ENCODE measurements at places on chromosomes 1 and 21.

DNA sequence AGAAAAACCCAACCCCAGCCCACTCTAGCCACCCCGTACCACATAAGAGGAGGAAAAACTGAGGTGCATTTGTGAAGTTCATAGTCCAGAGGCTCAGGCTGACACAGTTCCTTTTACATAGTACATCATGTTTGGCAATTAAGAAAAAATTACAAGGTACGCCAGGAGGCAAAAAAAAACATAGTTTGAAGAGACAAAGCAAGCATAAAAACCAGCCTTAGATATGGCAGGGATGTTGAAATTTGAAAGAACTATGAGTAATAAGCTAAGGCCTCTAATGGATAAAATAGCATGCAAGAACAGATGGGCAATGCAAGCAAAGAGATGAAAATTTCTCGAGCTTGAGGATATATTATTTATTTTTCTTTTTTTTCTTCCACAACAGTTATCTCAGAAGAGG is 31.9 kb downstream of the MIXL1 start:
- DNase-seq, result no peak

GRCh38 chr1:2003541-2004131 is at the start of gene CFAP74:
Gene CFAP74 (minus strand): TSS chr1:2003786. CDS start chr1:1990956, 12,830 bp downstream.
- DNase-seq, result no peak

DNA sequence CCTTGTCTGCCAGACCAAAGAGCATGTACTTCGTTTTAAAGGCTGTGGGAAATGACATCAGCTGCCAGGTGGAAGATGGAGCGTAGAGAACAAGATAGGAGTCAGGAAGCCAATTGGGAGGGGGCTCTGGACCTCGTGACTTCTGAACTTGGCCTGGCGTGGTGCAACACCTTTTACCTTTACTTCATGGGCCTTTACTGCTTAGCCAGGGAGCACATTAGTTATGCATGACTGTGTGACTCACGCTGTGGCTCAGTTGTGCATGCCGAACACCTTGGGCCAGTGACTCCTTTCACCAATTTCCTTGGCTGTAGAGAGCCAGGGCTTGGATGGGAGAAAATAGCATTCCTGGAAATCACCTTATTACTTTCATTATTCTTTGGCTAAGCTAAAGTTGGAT is 7.2 kb downstream of the XCL1 start:
- no peak for DNase-seq

DNA sequence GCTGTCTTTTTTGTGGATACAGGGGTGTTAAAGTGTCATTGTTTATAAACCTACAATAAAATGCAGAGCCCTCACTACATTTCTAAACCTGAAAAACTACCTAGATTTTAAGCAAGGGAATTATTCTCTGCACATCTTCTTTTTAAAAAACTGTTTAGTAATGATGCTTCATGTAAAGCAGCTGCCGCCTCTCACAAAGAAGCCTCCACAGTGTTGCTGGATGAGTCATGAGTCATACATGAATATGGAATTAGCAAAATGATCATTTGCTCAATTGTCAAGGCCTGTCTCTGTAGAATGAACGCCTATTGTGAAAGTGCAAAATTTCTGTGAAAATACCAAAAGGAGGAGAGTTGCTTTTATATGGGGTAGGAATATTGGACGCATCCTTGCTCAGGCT is 259.5 kb upstream of the CHRM3 start:
- DNase-seq, result no peak

DNA sequence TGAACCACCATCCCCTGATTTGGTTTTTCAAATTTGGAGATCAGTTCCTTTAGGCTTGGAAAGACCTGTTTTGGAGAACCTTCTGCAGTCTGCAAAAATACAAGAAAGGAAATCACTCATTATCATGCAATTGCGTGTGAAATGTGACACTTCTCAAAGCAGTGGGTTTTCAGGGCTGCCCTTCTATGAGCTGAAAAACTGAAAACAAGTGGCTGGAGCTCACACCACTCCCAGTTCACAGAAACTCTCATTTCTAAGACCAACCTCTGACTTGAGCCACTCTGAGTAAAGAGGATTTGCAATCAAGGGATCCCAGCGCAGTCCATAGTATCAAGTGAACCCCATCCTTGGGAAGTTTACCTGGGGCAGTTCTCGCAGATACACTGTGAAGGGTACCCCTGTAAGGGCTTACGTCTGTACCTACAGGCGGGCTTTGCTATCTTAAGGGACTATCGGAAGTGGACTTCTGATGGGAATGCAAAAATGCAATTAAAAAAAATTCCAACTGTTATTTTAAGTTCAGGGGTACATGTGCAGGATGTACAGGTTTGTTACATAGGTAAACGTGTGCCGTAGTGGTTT is 12.8 kb downstream of the SH2D1B start:
- DNase-seq, result no peak

DNA sequence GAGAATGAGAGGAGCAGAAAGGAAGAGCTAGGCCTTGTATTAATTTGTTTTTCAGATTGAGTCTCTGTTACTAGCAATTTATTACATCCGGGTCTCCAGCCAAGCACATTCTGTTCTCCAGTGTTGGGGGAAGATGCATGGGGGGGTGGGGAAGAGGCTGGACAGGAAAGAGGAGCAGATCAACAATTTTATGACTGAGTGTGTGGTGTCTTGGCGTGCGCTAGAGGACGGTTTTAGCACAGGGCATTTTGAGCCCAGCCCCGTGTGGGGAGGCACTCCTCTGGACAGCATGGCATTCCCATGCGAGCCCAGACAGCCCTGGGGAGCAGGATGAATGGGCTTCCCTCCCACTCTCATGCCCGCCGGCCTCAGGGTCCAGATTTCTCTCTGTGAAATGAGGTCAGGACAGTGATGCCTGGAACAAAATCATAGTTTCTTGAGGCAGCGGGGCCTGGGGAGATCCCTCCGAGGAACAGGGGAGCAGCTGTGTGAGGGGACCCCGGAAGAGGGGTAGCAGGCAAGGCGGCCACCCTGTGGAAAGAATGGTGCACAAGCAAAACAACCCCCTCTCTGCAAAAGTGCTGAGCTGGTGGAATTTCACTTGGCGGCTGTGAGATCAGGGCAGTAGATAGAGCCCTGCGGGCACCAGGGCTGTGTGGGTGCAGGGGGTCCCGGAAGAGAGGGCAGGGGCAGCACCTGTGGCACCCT is 16.3 kb downstream of the SOX13 start:
- no peak for DNase-seq

GRCh38 chr1:213287987-213288386 is 236.9 kb downstream of the RPS6KC1 start:
- DNase-seq, result no peak

DNA sequence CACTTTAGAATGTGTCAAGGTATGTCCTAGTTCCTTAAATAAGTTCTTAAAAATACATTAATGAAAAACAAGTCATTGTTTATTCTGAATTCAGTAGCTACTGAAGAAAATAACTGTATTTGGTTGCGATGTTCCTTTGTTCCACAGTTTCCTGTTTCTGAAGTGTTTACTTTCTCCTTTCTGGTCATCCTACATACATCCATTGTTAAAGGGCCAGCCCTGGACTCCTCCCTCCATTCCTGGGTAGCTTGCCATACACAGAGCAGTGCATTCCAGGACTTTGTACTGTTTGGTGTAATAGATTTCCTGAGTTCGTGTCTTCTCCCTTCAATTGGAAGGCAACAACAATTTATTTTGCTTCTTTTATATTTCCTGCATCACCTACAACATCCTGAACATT is 845.4 kb upstream of the CXADR start:
- no peak for DNase-seq

- DNase-seq, result no peak
These were observed 32.8 kb upstream of the SCMH1 start for GRCh38 chr1:41274752-41275545.

DNA sequence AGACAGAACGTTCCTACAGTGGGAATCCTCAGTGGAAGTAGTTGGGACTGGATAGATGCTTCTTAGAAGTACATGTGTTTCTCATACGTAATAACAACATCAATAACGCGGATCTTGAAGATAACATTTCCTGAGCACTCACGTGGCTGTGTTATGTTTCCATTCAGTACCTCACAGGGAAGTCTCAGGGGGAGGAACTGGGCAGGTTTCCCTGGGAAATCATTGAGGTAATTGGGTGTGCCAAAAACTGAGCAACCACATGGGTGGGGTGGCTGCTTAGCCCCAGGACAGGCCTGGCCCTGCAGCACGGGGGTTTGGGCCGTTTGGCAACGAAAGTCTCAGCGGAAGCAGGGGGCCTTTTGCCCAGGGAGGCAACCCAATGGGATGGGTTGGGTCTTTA is 133.8 kb downstream of the ZSCAN20 start:
- no peak for DNase-seq

DNA sequence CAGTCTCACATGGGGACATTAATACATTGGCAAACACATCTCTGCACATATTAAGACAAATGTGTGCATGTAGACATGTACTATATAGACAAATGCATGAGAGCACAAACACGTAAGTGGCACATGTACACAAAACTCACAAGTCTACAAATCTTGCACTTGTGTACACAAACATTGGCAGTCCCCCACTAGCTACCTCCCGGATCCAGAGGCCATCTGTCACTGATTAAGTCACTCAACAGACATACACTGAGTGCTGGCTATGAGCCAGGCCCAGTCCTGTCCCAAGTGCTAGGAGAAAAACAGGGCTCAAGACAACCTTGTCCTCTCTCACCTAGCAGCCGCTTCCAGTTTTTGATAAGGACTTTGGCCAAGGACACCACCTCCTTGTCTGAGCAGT is 7.0 kb downstream of the TCEA3 start:
- DNase-seq, result no peak

DNA sequence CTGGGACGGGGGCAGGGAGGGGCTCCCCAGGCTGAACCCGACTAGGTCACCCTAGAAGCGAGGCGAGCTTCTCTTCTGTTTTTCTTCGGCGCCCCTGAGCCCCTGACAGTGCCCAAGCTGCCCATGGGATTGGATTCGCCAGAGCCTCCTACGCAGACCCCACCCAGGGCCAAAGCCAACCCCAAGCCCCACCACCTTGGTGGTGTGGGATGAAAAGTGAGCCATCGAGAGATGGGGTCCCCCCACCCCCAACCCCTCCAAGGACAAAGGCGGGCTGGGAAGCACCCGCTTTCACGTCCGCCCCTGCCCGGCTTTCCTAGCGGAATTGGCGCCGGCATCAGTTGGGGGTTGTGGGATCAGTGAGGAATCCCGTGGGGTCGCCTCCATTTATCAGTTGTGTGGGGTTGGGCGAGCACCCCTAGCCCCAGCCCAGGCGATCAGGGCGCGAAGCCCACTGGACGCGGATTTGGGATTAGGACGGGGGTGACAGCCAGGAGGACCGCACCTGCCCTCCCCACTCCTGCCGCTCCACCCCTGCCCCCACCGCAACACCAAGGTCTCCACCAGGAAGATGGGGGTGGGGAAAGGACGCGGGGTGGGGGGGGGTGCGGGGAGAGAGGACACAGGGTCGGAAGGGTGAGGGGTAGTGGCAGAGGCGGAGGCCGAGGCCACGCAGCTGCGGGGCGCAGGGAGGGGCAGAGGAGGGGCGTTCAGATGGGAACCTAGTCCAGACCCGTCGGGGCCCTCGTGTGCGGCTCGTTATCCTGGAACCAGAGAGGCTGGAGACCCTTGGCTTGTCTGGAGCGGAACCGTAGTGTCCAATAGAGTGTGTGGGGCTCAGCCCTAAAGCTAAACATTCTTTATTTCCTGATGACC is 4.4 kb downstream of the TSPEAR start:
- DNase-seq, result no peak

DNA sequence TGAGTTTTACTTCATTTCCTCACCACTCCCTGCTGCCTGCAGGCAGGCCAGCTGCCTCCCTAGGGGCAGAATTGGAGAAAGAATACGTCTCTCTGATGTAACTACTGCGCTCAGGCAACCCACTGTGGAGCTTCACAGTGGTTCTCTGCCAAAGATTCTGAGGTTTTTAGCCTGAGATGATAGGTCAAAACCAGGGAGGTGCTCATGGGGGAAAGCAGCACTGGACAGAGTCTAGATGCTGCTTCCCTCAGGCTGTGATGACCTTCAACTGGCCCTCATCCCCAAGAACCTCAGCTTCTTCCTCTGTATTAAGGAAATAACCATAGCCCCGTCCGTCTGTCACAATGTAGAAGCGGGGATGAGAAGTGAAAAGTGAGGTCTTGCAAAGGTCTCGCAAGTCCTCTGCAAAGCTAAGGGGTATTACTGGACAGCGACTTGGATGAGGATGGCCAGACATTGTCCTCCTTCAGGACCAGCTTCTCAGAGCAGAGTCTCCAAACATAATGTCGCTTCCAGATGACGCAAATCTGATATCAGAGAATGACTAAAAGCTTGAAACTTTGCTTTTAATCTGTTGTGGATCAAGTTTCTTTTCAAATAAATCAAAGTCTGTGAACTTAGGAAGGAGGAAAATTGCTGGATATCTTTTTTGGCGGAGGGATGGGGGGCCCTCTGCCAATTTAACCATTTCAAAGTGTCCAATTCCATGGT is 65.9 kb upstream of the ATP5PO start:
- DNase-seq, result no peak

DNA sequence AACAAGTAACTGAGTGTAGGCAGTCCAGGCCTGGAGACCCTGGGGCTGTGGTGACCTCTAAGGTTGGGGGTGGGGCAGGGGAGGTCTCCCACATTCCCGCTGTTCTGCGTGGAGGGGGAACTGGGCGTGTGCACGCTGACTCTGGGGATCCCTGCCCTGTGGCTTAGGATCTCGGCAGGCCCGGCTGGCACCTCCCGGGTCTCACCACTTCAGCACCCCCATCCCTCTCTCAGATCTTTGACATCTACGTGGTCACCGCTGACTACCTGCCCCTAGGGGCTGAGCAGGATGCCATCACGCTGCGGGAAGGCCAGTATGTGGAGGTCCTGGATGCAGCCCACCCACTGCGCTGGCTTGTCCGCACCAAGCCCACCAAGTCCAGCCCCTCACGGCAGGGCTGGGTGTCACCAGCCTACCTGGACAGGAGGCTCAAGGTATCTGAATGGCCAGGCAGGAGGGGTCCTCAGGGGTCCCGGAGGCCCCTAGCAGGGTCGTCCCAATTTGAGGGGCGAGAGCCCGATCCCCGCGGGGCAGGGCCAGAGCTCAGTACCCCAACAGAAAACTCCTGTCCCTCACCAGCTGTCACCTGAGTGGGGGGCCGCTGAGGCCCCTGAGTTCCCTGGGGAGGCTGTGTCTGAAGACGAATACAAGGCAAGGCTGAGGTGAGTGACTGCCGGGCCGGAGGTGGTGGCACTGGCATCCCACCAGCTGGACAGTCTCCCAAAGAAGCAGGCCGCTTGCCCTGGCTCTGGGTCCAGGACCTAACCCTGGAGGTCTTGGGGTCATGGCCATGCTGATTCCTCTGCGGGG is 68.7 kb downstream of the TRIM11 start:
- DNase-seq, result no peak
